ENCODE measurements at places on chromosomes 2 and 18.

DNA sequence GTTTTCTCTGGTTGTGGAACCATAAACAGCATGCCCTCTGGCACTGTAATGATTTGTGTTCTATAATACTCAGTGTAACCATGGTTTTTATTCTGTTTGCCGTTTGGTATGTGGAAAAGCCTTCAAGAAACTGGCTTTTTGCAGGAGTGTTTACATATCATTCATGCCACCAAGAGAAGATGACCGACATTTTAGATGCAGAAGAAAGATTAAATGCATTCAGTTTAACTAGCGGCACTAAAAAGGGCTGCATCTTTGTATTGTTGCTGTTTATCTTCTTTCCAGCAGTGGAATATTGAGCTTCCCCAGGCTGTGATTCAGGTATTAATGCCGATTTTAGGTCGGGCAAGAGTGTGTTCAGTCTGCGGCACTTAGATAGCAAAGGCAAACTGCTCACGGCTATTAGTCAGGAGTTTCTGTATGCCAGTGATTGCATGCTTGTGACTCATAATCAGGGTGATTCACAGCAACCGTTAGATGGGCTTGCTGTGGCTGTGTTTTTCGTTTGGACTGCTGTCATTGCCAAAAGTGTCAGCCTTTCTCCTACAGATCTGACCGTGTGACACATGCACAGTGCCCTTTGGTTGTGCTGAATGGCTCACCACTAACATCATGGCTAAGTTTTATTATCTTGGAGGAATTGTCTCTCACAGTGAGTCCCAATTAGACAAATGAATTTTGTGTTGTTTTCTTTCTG, 479.7 kb downstream of the PARD3B start:
- DNase-seq: no peak

GRCh38 chr2:147006736-147007141, 838.1 kb upstream of the ACVR2A start:
- DNase-seq: no peak

DNA sequence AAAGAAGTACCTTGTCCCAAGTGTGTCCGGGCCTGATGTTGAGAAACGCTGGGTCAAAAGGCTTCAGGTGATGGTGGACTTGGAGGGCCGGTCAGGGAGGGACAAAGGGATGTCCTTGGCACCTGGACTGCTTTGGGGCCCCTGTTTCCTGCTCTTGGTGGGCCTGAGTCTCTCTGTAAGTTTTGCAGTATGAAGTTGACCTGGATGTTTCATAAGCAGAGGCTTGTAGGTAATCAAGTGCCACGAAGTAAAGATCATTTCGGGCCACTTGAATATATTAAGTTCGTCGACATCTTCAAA, 29.4 kb downstream of the ASAP2 start:
- DNase-seq: no peak

DNA sequence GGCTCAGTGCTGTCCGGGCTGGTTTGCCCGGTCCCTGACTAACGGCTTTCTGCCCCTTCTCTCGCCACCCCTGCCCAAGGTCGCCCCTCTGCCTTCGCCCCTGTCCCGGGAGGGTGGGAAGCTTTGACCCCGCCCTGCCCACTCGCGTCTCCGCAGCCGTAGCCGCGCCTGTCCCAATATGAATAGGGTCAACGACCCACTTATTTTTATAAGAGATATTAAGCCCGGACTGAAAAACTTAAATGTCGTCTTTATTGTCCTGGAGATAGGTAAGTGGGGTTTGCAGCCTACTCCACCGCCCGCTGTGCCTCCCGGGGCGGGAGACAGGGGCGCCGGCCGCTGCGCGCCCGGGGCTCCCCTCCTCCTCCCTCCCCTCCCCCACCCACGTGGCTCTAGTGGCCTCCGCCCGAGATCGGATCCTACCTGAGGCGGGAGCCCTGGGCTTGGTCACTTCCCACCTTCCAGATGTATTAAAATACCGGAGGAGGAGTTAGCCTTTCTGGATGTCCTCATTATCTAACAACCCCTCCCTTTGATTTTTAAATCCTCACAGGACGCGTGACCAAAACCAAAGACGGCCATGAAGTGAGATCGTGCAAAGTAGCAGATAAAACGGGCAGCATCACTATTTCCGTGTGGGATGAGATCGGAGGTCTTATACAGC, 633 bp downstream of the NABP1 start:
- DNase-seq: no peak

DNA sequence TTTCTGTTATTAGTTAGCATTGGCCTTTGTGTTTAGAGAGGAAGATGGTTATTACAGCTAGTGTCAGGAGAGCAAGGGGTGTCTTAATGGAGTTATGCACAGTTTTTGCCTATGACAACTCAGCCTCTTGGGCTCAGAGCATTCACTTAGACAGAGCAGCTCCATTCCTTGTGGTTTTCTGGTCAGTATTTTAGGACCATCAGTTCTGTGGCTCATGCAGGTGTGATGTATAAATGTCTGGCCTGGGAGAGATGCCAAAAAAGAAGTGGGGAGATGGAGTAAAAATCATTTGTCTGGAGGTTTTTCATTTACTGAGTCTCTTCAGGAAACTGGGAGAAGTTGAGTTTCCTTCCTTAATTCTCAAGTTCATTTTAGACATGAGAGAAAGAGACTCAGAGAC, 79.7 kb downstream of the PRKCE start:
- DNase-seq: no peak

DNA sequence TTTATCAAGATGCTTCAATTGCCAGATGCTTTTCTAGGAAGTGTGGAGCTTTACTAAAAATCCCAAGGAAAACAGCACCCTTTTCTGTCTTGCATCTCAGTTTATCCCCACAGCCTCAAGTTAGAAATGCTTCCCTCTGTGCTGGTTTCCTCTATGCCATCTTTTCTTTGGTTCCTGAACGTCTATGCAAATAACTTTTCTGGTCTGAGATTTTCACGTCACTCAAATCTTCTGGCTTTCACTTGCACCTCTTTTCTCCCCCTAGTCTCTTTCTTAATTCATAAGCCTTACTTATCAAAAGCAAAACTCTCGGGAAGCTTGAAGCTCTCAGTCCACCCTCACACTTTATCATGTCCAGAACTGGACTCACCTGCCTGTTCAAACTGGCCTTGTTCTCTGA, 33.9 kb downstream of the ARHGAP25 start:
- DNase-seq: no peak

- no peak for DNase-seq
Observed at GRCh38 chr2:31066551-31066950, 71.7 kb downstream of the GALNT14 start.

- no peak for DNase-seq
Observed at GRCh38 chr2:197182668-197183067, 127.9 kb downstream of the ANKRD44 start.

GRCh38 chr2:134357814-134358213, 103.9 kb downstream of the MGAT5 start:
- DNase-seq: no peak

DNA sequence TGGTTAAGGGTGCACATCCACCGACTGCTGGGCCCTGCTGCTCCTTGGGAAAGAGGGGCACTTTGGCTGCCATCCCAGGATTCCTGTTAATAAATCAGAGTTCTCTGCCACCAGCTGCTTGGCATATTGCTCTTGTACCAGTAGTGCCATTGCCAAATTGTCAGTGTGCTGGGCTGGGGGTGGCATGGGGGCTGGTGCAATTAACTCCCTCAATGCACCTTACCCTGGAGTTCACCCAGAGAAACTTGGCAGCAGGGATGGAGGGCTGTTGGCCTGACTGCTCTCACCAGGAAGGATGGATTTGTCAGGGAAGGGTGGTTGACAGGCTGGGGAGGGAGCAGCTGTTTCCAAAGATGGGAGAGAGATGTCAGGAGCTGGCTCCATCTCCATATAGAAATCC, 94.6 kb upstream of the SKOR2 start:
- no peak for DNase-seq
